ENCODE measurements at places on chromosomes 16 and 17. TPM values are rescaled to one million over a fixed set of nuclear protein-coding genes. Genes with fewer than 3 reads are reported as not detected.

DNA sequence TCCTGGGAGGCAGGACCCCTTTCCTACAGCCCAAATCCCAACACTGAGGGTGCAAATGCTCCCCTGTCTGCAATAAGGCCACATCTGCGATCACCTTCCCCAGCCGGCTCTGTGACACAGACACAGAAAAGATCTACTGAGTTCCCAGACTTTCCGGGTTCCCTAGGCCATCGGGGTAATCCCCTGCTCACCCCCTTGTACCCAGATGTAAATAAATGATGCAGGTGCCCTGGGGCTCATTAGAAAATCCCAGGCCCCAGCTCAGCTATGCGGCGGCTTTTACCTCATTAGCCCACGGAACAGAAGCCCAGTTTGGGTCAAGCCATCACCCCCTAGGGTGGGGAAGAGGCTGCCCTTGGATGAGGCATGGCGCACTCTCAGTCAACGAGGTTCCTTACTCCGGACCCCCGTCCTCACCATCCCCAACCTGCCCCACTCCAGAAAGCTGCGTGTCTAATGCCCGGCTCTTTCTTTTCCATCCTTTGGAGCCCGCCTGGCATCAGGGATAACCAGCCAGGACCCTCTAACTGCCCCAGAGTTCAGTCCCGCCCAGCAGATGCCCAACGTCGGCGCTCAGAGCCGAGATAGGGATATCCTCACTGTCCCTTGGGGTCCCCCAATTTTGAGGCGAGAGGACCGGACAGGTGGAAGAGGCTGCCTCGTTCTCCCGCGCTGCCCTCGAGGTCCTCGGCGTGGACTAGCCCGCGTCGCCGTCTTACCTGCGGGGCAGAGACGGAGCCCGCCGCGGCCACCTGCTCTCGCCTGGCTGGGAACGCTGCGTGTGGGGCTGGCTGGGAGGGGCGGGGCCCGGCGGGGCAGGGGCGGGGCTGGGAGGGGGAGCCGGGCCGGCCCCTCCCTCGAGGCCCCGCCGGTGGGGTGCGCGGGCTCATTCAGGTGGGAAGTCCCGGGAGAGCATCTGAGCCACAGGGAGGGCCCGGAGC lies at the start of gene ZNF385C:
TSS of gene ZNF385C (minus strand) at position 783 of the 941 bp plus-strand sequence. CDS start 35,417 bp downstream, outside the sequence.
- H3K27me3 ChIP-seq = peaks cover 21% of the 10 kb centered on the region
- peak; percentile 75 for DNase-seq
- H3K4me3 ChIP-seq = peak within 1 kb of the TSS; percentile 68

DNA sequence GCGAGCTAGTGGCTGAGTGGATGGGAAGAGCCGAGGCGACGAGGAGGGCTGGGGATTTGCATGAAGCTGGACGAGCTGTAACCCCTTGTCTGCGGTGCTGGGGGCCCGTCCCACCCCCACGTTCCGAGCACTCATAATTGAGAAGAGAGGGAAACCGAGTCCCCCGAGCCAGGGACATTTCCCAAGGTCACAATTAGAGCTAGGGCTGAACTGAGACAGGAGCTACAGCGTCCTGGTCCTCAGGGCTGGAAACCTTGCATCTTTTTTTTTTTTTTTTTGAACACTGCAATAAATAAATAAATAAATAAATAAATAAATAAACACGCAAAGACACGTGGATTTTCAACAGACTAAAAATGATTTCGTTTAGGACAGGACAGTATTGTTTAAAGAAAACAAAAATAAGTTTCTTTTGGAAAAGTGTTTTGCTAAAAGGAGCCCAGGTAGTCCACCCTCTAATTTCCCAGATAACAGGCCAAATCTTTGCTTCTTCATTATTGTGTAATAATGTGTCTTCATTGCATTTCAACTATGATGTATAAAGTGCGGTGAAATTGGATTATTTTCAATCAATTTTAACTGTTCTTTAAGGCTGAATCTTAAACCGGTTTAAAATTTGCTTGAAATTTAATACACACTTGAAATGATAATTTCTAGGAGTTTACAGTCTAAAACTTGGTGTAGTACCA lies 992 bp downstream of the GDPD1 start:
- no peak for DNase-seq
- peak overlapping the region; percentile 97 for H3K4me3 ChIP-seq
- peaks cover 14% of the 10 kb centered on the region for H3K4me1 ChIP-seq
- peaks cover 4% of the 10 kb centered on the region for H3K27me3 ChIP-seq
- H3K36me3 ChIP-seq = no peaks in the 10 kb centered on the region

GRCh38 chr17:78780335-78780734 lies 1.7 kb downstream of the CYTH1 start:
- peak overlapping the region; percentile 86 for H3K4me3 ChIP-seq
- peaks cover 50% of the 10 kb centered on the region for H3K4me1 ChIP-seq
- DNase-seq = peak; percentile 81
- peaks cover 24% of the 10 kb centered on the region for H3K36me3 ChIP-seq
- H3K27ac ChIP-seq = peak overlapping the region; percentile 92

NOS2 gene
- 0.05 TPM for total RNA-seq

GAS7 gene
- total RNA-seq = 0.21 TPM

GRCh38 chr17:82486231-82487094 lies 27.9 kb downstream of the NARF start:
- H3K36me3 ChIP-seq = peaks cover 55% of the 10 kb centered on the region
- H3K27ac ChIP-seq = peak overlapping the region; percentile 74
- H3K4me3 ChIP-seq = no peak overlapping the region
- no peak for DNase-seq
- peaks cover 10% of the 10 kb centered on the region for H3K4me1 ChIP-seq

DNA sequence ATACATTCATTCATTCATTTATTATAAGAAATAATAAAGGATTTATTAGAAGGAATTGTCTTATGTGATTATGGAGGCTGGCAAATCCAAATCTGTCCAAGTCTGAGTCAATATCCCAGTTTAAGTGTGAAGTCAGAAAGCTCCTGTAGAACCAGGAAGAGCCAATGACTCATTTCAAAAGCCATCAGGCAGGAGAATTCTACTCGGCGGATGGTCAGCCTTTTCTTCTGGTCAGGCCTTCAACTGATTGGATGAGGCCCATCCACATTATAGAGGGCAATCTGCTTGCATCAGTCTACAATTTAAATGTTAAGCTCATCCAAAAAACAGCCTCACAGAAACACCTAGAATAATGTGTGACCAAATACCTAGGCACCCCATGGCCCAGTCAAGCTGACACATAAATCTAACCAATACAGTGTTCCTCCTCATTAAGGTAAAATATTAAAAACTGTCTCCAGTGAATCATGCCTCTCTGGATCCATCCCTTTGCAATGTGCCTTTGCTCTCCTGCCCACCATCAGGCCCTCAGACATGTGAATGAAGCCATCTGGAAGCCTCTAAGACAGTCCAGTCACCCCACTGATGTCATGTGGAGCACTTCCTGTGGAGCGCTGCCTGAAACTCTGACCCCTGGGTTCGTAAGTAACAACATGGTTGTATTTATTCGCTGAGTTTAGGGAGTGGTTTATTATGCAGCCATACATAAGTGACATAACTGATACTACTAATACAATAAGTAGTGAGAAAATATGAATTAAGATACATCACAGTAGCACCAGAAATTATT lies 69.2 kb upstream of the WSB1 start:
- no peak overlapping the region for H3K27ac ChIP-seq
- no peaks in the 10 kb centered on the region for H3K36me3 ChIP-seq

DNA sequence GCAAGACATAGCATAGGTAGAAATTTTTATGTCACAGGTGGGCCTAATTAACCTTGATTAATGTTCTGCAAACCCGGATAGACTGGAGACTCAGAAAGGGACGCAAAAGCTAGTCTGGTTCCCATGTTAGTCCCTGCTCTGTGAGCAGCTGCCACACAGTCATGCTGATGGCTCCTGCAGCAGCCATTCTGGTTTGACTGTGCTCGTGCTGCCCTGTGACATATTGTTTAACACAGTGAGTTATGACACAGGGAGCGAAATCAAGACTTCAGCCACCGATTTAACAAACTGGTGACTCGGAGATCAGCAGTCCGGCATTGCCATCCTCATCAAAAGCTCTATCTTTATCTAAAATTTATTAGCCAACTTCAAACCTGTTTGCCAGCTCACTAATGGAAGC lies 169.8 kb downstream of the WWOX start:
- H3K4me1 ChIP-seq = no peaks in the 10 kb centered on the region
- H3K27me3 ChIP-seq = no peaks in the 10 kb centered on the region
- H3K36me3 ChIP-seq = no peaks in the 10 kb centered on the region
- H3K4me3 ChIP-seq = no peak overlapping the region
- DNase-seq = no peak

- DNase-seq = no peak
- H3K27me3 ChIP-seq = no peaks in the 10 kb centered on the region
- peaks cover 16% of the 10 kb centered on the region for H3K4me1 ChIP-seq
- peak overlapping the region; percentile 70 for H3K27ac ChIP-seq
These were observed 22.9 kb upstream of the YWHAE start for GRCh38 chr17:1422885-1423284.

DNA sequence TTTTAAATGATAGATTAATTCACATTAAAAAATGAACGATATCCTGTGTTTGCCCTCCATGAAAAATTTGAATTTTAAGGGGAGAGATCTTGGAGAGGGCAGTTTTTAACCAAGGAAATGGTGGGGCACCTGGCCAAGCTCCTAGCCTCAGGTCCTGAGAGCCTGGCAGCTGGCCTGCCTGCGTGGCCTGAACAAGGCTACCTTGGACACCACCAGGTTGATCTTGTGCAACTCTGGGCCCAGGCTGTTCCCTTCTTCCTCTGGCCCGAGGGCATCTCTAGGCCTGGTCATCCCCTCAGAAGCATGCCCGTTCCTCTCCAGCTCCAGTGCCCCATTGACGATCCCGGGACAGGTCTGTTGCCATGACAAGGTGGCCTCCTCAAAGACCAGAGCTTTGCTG lies 33.4 kb upstream of the LONP2 start:
- no peaks in the 10 kb centered on the region for H3K36me3 ChIP-seq
- DNase-seq = no peak
- peaks cover 7% of the 10 kb centered on the region for H3K27me3 ChIP-seq
- H3K27ac ChIP-seq = no peak overlapping the region
- no peaks in the 10 kb centered on the region for H3K4me1 ChIP-seq
- no peak overlapping the region for H3K4me3 ChIP-seq

GRCh38 chr16:87956365-87957231 lies 5.4 kb downstream of the BANP start:
- H3K36me3 ChIP-seq = peaks cover 36% of the 10 kb centered on the region
- peaks cover 72% of the 10 kb centered on the region for H3K4me1 ChIP-seq
- peak overlapping the region; percentile 99 for H3K27ac ChIP-seq
- H3K27me3 ChIP-seq = no peaks in the 10 kb centered on the region
- peak; percentile 93 for DNase-seq
- H3K4me3 ChIP-seq = peak overlapping the region; percentile 93

GRCh38 chr16:68284847-68285246 lies 20.5 kb downstream of the SLC7A6 start:
- H3K4me3 ChIP-seq = peak overlapping the region; percentile 80
- DNase-seq = peak; percentile 78
- H3K27me3 ChIP-seq = no peaks in the 10 kb centered on the region
- peak overlapping the region; percentile 85 for H3K27ac ChIP-seq
- H3K36me3 ChIP-seq = peaks cover 68% of the 10 kb centered on the region

- no peaks in the 10 kb centered on the region for H3K36me3 ChIP-seq
- no peak overlapping the region for H3K27ac ChIP-seq
- H3K27me3 ChIP-seq = peaks cover 22% of the 10 kb centered on the region
- peak overlapping the region; percentile 67 for H3K4me3 ChIP-seq
These were observed 8.4 kb upstream of the TRPV2 start for GRCh38 chr17:16406742-16407674.

GAS2L2 gene
- not detected for total RNA-seq

GRCh38 chr17:49361129-49361901 lies 735 bp downstream of the ZNF652 start:
- H3K4me1 ChIP-seq = peaks cover 54% of the 10 kb centered on the region
- H3K27ac ChIP-seq = peak overlapping the region; percentile 93
- H3K36me3 ChIP-seq = peaks cover 5% of the 10 kb centered on the region
- H3K27me3 ChIP-seq = no peaks in the 10 kb centered on the region

MAF gene
- 62.8 TPM for total RNA-seq

WNT9B gene
- not detected for total RNA-seq

- no peak for DNase-seq
- H3K27ac ChIP-seq = no peak overlapping the region
- H3K4me3 ChIP-seq = no peak overlapping the region
- H3K4me1 ChIP-seq = peaks cover 2% of the 10 kb centered on the region
- peaks cover 49% of the 10 kb centered on the region for H3K36me3 ChIP-seq
- H3K27me3 ChIP-seq = no peaks in the 10 kb centered on the region
These were observed 25.4 kb upstream of the SLC38A8 start for GRCh38 chr16:84068041-84068440.

KRTAP3-2 gene
- total RNA-seq = not detected

DNA sequence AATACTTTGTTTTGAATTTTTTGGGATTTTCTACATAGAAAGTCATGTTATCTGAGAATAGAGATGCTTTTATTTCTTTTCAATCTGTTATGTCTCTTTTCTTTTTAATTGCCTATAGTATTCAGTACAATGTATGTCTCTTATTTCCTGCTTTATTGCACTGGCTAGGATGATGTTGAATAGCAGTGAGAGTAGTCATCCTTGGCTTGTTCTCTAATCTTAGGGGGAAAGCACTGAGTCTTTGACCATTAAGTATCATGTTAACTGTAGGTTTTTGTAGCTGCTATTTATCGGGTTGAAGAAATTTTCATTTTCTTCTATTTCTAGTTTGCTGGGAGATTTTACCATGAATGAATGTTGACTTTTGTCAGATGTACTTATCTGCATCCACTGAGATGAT lies 10.0 kb upstream of the ABCA3 start:
- H3K36me3 ChIP-seq = no peaks in the 10 kb centered on the region
- no peak for DNase-seq
- H3K4me1 ChIP-seq = no peaks in the 10 kb centered on the region
- H3K27ac ChIP-seq = no peak overlapping the region

PSMD11 gene
- 222 TPM for total RNA-seq

DNA sequence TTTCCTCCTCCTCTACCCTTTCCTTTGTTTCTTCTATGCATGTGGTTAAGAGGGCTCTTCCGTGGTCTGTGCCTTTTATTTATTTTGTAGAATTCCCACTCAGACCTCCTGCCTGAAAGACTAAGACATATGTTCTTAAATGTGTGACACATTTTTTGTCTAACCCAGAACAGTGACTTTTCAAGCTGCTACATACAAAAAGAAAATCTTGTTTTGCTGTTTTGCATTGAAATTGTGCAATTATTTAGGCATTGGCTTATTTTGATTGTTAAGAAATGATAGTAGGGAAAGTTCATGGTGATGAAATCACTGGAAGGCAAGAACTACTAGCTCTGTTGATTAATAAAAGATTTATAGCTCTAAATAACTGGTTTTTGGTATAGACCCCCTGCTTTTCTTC lies 76.8 kb downstream of the TUBD1 start:
- peaks cover 49% of the 10 kb centered on the region for H3K36me3 ChIP-seq
- no peak overlapping the region for H3K27ac ChIP-seq
- no peaks in the 10 kb centered on the region for H3K27me3 ChIP-seq
- H3K4me3 ChIP-seq = no peak overlapping the region

GP1BA gene
- total RNA-seq = not detected
